Fibroblast of skin of left quadriceps (primary cell): ENCODE measurements at places on chromosomes 5 and 9.
A peak's percentile ranks its signal among the peaks of the same experiment; 100 is the strongest.

GRCh38 chr5:173331287-173331686 lies 3.1 kb upstream of the STC2 start:
- DNase-seq, result no peak

GRCh38 chr9:127013597-127013996 lies 99.0 kb downstream of the RALGPS1 start:
- no peak for DNase-seq

GRCh38 chr9:129262261-129262660 lies 84.2 kb upstream of the IER5L start:
- no peak for DNase-seq

DNA sequence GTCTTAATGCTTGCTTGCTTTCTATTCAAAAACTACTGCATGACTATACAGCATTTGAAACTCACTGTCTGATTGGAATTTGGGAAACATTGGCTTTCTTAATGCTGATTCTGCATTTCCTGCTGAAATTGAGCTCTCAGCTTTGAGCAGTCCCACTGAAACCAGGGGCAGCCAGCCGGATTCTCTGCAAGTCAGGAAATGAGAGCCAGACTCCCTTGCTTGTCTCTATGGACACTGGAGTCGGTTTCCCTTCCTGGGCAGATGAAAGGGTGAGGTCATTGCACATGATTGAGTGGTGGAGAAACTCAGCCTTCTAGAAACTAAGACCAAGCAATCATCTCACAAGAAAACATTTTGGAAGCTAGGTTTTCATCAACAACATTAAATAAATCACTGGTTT lies 119.7 kb upstream of the SPATA31C2 start:
- peak; percentile 35 for DNase-seq

GRCh38 chr5:127024821-127025220 lies 5.5 kb downstream of the MARCHF3 start:
- no peak for DNase-seq

- peak; percentile 15 for DNase-seq
Measured at GRCh38 chr5:113112435-113112834, 135.8 kb downstream of the DCP2 start.

DNA sequence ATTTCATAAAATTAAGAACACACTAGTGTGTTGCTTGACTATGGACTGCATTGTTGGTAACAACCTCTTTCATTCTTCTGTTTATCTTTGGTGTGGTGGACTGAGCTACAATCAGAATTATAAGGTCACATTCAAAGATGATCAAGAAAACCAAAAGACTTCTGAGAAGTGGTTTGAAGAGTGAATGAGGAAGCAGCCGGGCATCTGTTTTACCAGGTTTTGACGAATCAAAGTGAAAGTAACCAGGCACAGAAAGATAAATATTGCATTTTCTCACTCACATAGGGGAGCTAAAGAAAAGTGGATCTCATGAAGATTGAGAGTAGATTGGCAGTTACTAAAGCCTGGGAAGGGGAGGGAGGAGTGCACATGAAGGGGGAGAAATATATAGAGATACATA lies 589.1 kb downstream of the ZNF608 start:
- DNase-seq, result no peak

DNA sequence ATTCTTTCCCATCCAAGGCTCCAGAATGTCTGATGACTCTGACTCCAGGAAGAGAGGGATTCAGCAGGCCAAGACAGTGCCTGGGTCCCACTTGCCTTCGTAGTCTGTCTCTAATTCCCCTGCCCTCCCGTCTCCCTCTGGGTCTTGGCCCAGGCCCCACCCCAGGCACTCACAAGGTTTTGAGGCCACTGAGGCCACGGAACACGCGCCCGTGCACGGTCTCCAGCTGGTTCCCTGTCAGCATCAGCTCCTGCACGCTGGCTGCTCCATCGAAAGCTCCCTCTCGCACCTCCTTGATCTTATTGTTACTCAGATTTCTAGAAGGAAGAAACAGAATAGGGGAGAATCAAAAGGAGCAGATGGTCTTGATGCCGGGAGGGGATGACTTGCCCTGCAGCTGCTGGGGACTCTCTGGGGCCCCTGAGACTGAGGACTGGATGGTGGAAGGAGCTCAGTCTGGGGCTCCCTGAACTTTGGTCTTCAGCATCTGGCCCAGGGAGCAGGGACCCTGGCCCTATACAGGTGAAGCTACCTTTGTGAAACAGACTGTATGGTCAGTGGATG lies 174.6 kb upstream of the PANK3 start:
- no peak for DNase-seq

- DNase-seq, result no peak
Measured at GRCh38 chr9:110638381-110638954, 30.1 kb upstream of the MUSK start.

DNA sequence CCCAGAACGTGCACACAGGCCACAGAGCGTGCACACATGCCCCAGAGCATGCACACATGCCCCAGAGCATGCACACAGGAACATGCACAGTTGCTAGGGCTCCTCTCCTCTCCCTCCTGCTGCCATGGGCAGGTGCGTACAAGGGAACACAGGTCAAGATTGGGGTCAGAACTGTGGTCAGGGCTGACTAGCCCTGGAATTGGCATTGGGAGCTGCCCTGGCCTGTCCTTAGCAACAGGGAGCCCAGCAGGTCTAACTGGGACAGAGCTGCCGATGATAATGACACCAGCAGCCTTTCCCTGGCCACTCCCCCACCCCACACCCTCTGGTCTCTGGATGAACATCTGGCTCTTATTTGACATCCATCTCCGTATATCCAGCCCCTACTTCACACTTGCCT lies 8.0 kb downstream of the PCDH1 start:
- no peak for DNase-seq

DNA sequence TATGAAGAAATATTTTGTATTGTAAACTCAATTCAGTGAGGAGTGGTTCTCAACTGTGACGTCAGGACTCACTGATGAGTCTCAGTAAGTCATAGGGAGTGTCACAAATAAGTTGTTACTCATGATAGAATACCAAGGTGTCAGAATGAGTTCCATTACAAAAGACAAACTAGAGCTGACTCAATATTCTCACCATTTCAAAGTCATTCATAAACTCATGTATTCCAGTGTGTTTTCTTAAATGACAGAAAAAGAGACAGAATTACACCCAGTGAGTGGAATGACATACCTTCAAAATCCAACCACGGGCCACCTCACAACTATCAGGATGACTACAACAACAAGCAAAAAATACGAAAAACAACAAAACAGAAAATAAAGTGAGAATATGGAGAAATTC lies 321.5 kb downstream of the ENC1 start:
- no peak for DNase-seq

GRCh38 chr5:113150821-113151220 lies 174.2 kb downstream of the DCP2 start:
- DNase-seq, result no peak

GRCh38 chr5:143606043-143606752 lies 202.7 kb upstream of the NR3C1 start:
- no peak for DNase-seq

DNA sequence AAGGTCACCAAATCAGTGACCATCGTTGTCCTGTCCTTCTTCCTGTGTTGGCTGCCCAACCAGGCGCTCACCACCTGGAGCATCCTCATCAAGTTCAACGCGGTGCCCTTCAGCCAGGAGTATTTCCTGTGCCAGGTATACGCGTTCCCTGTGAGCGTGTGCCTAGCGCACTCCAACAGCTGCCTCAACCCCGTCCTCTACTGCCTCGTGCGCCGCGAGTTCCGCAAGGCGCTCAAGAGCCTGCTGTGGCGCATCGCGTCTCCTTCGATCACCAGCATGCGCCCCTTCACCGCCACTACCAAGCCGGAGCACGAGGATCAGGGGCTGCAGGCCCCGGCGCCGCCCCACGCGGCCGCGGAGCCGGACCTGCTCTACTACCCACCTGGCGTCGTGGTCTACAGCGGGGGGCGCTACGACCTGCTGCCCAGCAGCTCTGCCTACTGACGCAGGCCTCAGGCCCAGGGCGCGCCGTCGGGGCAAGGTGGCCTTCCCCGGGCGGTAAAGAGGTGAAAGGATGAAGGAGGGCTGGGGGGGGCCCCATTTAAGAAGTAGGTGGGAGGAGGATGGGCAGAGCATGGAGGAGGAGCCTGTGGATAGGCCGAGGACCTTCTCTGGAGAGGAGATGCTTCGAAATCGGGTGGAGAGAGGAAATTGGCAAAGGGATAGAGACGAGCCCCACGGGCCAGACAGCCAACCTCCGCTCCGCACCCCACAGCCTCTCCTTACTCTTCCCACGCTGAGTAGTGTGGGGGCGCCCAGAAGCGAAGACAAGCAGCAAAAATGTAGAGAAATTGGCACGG lies 1.7 kb downstream of the RXFP3 start:
- DNase-seq, result no peak

GRCh38 chr5:124747791-124748686 lies 1.6 kb upstream of the ZNF608 start:
- DNase-seq, result no peak

DNA sequence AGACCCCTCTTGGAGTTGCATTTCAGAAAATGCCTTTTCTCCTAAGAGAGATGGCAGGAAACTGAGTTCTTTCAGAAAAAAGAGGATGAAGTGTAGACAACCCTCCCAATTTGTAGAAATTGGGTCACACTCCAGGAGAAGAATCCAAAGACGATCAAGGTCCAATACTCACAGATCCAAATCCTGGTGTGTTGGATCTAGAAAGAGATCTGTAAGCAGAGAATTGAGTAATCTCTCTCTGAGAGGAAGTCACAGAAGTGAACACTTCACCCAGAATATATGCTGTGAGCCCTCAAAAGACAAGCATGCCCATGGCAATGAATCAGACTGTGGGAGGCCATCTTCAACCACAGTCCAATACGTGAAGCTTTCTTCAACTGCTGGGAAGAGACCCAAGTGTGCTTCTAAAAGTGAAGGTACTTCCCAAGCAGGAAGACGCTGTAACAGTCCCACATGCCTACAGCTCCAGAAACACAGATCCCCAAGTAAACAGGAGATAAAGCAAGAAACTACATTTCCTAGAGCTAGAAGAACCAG lies 182.7 kb downstream of the SMC2 start:
- DNase-seq, result peak; percentile 25

- DNase-seq, result no peak
Measured at GRCh38 chr5:61277190-61277589, 54.9 kb upstream of the ZSWIM6 start.

DNA sequence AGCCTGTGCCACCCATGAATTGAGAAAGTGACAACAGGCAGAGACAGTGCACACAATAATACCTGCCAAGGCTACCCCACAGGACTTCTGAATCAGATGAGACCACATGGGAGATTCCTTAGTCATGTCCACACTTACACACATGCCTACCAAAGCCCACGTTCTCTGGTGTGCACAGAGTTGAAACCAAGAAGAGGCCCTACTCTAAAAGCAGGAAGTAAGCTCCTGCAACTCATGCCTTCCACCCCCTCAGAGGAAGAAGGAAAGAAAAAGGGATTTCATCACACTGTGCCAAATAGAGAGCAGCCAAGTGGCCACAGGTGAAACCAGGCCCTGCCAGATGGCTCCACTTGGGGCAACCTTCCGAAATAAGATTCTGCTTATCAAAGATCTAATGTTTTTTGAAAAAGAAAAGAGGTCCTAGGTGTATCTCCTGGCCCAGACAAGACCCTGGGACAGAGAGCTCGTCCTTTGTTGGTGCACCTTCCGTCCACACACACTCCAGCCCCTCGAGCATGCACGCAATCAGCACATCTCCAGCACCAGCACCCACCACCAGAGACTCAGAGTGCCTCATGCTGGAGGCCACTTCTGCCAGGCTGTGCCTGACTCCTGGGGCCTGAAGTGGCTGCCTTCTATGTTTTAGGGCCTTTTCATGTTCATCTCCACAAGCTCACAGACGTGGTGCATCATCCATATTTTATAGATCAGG lies 114.6 kb upstream of the SPOCK1 start:
- DNase-seq, result no peak

DNA sequence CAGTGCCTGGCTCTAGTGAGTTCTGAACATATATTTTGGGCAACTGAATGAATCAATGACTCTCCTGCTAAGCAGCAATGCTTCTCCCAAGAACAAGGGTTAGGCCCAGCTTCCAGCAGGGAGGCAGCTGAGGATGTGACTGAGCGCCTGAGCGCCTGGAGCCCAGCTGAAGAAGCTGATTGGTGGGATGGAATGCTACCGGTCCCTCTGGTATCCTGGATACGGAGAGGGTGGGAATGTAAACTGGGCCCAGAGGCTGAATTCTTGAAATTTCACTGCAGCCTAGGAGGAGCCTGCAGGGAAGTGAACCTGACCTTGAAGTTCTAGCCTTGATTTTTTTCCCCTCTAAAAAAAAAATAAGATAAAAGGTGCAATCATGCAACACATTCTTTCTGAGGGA lies 43.2 kb downstream of the WWC1 start:
- peak; percentile 70 for DNase-seq

GRCh38 chr5:33445798-33446197 lies 5.0 kb downstream of the TARS1 start:
- DNase-seq, result no peak

DNA sequence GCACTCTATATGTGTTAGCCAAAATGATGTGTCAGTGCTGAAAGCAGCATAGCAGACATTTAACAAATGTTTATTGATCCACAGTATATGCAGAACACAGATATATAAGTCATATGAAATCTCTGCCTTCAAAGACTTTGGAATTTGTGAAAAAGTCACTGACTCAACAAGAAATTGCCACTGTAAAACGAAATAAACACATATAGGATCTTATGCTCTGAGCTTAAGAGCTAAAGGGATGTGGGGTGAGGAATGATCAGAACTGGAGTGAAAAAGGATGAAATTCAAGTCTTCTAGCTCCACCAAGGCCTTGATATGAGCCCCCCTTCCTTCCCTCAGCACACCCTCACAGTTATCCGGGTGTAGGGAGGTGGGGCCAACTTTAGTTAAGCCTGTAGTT lies 49.9 kb downstream of the PLAC8L1 start:
- no peak for DNase-seq

- no peak for DNase-seq
Measured at GRCh38 chr5:39115644-39116343, 41.6 kb upstream of the RICTOR start.

- DNase-seq, result no peak
Measured at GRCh38 chr5:173155912-173156311, 11.6 kb downstream of the BNIP1 start.

GRCh38 chr5:178488696-178489095 lies 101.5 kb downstream of the COL23A1 start:
- no peak for DNase-seq

DNA sequence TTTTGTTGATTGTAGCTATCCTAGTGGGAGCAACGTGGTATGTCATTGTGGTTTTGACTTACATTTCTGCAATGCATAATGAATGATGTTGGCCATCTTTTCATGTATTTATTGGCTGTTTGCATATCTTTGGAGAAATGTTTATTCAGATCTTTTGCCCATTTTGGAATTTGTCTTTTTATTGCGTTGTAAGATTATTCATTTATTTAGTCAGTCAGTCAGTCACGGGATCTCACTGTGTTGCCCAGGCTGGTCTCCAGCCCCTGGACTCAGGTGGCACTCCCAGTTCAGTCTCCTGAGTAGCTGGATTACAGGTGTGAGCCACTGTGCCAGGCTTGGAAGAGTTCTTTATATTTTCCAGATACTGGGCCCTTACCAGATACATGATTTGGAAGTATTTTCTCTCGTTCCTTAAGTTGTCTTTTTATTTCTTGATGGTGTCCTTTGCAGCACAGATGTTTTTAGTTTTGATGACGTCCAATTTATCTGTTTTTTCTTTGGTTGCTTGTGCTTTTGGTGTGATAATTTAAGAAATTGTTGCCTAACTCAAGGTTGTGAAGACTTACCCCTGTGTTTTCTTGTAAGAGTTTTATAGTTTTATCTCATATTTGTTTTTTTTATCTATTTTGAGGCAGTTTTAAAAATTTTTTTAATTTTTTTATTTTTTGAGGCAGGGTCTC lies 67.1 kb downstream of the EHMT1 start:
- DNase-seq, result peak; percentile 26
